Activated CD4-positive, alpha-beta T cell treated with anti-CD3 and anti-CD28 coated beads, Interleukin-2, amount 50 U/mL, for 1 hour (primary cell): ENCODE measurements at places on chromosomes 3 and 15.

GRCh38 chr15:100332231-100332630 lies 9.5 kb downstream of the ADAMTS17 start:
- no peak for DNase-seq

- no peak for DNase-seq
Measured at GRCh38 chr3:86229775-86230094, 761.2 kb downstream of the VGLL3 start.

GRCh38 chr3:100968932-100969906 lies 24.0 kb downstream of the ABI3BP start:
- no peak for DNase-seq

DNA sequence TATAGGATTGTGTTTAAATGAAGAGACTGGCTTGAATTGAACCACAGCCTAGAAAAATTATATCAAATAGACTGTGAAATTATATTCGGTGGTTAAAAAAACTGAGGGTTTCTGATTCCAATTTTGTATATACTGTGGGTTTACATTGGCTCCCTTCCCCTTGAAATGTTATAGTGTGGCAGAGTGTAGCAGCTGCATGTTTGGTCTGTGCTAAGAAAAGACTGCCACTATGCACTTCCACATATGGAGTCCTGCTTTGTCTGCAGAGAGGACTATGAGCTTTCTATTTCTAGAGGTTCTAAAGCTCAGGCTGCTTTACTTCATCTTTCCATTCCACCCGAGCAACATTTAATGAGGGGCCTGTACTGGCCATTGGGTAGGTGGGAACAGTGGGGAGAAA lies 112.3 kb downstream of the P3H2 start:
- no peak for DNase-seq

GRCh38 chr3:106534206-106534605 lies 665.4 kb upstream of the CBLB start:
- DNase-seq: peak; percentile 22

- no peak for DNase-seq
Measured at GRCh38 chr3:62676689-62677271, 198.4 kb downstream of the CADPS start.

GRCh38 chr15:70488002-70488605 lies 275.3 kb downstream of the UACA start:
- DNase-seq: peak; percentile 71
